ENCODE measurements at places on chromosomes 11 and 22.

GRCh38 chr22:28801845-28802594 is 1.7 kb upstream of the XBP1 start:
- peak; percentile 51 for DNase-seq

GRCh38 chr11:93589347-93589746 is 46.2 kb upstream of the SMCO4 start:
- no peak for DNase-seq

- no peak for DNase-seq
Observed at GRCh38 chr22:20299746-20300136, 20.1 kb downstream of the DGCR6L start.

GRCh38 chr11:62830904-62831519 is 839 bp downstream of the STX5 start:
- no peak for DNase-seq

DNA sequence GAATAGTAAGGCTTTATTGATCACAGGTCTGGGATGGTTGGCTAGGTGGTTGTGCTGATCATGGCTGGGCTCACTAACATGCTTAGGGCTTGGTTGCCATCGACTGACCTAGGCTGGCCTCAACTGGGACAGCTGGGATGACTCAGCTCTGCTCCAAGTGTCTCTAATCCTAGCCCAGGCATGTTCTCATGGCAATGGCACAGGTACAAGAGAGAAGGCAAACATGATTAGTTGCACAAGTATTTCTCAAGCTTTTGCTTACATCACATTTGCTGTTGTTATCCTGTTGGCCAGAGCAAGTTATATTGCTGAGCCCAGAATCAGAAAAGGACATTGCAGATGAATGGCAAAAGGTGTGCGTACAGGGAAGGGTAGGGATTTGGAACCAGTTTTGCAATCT is 68.5 kb upstream of the SLC35C1 start:
- DNase-seq = peak; percentile 34

DNA sequence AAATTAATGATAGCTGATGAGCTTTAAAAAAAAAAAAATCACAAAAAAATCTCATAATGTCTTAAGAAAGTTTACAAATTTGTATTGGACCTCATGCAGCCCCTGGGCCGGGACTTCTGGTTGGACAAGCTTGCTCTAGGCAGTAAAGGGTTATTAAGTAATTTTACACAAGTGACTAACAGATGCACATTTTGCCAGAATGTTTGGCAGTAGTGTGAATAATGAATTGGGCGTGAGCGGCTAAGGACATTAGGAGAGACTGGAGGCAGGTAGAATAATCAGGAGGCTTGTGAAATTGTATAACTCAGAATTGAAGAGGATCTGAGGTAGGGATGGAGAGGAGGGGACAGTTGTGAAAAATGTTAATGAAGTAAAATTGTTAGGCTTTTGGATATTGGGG is 77.4 kb downstream of the HIPK3 start:
- DNase-seq = no peak

GRCh38 chr11:1484061-1484671 is 2.4 kb downstream of the MOB2 start:
- DNase-seq = no peak

DNA sequence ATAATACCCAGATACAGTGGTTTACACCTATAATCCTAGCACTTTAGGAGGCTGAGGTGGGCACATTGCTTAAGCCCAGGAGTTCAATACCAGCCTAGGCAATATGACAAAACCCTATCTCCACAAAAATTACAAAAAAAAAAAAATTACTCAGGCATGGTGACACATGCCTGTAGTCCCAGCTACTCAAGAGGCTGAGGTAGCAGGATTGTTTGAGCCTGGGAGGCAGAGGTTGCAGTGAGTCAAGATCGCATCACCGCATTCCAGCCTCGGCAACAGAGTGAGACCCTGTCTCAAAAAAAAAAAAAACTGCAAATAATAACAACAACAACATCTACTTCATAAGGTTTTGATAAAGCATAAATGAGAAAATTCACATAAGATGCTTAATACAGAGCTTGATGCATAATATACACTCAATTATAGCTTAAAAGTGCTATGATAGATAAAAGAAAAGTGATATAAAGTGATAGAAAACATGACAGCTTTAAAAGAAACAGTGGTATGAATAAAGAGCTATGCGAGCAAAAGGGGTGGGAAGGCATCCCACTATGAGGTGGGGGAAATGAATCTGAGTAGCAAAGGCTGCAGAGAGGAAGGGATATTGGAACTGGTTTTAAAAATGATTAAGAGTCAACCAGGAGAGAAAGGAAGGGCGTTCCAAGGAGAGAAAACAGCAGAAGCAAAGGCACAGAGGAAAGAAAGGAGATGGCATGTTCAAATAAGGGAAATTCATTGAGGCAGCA is 197.6 kb downstream of the KIF18A start:
- DNase-seq = no peak

GRCh38 chr11:57175478-57175877 is 6.3 kb upstream of the LRRC55 start:
- DNase-seq = no peak

GRCh38 chr11:57481915-57482781 is 21.8 kb downstream of the RTN4RL2 start:
- DNase-seq = no peak

Measured in fibroblast of villous mesenchyme (primary cell).